ENCODE measurements at places on chromosomes 2 and 18.

- no peak for DNase-seq
Measured at GRCh38 chr2:30181176-30181575, 34.4 kb downstream of the YPEL5 start.

GRCh38 chr2:25228848-25229278 is 60.5 kb upstream of the POMC start:
- peak; percentile 46 for DNase-seq

GRCh38 chr18:50466634-50467033 is 91.8 kb downstream of the SKA1 start:
- DNase-seq: no peak

DNA sequence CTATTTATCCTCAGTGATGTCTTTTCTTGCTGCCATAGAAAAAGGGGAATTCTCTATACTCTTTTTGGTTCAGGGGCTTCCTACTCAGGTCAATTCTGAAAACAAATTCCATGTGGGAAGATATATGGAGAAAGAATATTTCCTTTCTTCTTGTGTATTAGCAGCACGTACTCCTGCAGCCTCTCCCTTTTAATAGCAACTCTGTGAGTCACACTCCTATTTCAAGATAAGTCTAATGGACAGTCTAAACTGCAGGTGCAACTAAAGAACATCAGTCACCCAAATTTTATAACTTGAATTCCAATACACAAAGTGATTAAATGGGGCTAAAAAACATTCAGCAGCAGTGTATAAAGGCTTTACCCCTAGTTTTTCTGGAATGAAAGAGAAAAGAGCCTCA is 942.2 kb downstream of the CNTNAP5 start:
- DNase-seq: no peak

DNA sequence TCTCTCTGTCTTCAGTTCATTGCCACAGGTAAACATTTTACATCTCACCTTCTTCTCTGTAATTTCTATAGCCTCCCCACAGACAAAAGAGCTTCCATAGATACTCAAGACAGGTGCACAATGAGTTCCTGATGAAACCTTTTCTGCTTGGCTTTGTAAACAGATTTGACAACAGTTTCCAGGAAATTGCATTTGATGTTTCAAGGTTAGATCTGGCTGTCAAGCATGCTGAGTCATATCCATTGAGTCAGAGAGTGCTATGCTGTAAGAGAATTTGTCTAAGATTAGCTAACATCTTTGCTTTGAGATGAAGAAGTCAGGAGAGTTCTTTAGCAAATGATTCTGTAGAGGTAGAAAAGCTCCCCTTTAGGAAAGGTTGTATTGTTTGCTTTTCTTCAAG is 40.6 kb upstream of the MAP2 start:
- DNase-seq: no peak

GRCh38 chr2:174108579-174108978 is 139.8 kb downstream of the OLA1 start:
- no peak for DNase-seq

GRCh38 chr2:181126311-181126868 is 146.0 kb downstream of the UBE2E3 start:
- DNase-seq: no peak

DNA sequence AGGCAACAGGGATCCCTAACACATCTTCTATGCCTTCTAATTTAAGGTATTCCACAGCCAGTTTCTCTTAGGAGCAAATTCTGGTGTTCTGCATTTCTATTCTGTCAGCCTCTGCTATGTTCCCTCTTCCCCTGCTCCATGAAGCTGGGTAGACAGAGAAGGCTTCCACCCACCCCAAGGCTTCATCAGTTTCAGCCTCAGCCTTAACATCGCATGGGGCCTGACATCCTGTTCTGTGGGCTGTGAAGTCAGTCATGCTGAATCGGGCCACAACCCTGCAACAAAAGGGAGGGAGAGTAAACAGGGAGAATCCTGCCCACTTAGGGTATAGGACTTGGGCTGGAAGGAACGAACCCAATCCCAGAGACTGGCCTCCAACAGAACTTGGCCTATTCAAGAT is 70.6 kb upstream of the PPM1B start:
- DNase-seq: no peak

DNA sequence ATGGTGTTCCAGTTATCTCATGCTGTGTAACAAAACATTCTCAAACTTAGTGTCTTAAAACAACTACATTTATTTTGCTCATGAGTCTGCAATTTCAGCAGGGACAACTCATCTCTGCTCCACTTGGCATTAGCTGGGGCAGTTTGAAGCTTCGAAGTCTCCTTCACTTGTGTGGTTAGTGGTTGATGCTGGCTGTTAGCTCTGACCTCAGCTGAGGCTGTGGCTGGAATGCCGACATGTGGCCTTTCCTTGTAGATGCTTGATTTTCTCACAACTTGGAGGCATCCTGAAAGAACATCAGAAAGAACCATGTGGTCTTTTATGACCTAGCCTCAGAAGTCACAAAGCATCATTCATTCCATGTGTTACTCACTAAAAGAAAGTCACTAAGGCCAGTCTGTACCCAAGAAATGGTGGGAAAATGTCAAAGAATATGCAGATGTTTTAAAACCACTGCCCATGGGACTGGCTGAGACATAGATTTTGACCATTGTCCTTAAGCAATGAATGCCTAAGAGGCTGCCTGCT is 3.8 kb upstream of the TMSB10 start:
- no peak for DNase-seq

GRCh38 chr2:216406826-216407225 is 5.5 kb upstream of the SMARCAL1 start:
- no peak for DNase-seq

DNA sequence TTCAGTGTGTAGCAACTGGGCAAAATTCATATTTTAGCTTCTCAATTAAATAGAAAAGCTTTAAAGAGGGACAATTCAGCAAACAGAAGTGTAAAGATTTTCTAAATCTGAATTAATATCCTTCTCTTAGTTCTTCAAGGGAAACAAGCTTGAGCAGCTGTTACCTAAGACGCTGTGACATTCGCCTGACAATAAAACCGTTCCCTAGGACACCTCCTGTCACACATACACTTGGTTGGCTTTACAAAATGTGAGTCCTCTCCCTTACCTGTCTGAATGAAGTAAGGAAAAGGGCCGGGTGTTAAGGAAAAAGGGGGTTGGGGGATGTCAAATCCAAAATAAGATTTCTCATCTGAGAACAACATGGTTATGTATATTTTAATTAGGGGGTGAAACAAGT is 2.1 kb downstream of the SERTAD2 start:
- DNase-seq: no peak

- DNase-seq: no peak
Measured at GRCh38 chr2:40187054-40187453, 264.8 kb downstream of the SLC8A1 start.

- DNase-seq: no peak
Measured at GRCh38 chr2:33134086-33134771, 187.5 kb downstream of the LTBP1 start.

DNA sequence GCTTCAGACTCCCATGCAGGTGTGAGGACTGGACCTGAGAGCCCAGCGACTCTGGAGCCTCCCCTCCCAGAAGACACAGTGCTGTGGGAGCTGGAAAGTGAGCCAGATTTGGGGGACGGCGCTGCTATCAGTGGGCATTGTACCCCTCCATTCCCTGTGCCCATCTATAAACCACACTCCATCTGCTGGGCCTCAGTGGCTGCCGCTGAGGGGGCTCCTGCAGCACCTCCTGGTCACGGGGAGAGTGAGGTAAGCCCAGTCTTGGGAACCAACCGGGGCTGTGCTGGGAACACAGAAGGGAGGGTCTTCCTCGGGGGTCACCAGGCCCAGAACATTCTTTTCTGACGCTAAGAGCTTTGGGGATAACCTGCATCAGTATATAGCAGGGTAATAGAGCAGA is 9.5 kb downstream of the PSD4 start:
- no peak for DNase-seq

GRCh38 chr2:141959016-141959415 is 171.8 kb downstream of the LRP1B start:
- no peak for DNase-seq

DNA sequence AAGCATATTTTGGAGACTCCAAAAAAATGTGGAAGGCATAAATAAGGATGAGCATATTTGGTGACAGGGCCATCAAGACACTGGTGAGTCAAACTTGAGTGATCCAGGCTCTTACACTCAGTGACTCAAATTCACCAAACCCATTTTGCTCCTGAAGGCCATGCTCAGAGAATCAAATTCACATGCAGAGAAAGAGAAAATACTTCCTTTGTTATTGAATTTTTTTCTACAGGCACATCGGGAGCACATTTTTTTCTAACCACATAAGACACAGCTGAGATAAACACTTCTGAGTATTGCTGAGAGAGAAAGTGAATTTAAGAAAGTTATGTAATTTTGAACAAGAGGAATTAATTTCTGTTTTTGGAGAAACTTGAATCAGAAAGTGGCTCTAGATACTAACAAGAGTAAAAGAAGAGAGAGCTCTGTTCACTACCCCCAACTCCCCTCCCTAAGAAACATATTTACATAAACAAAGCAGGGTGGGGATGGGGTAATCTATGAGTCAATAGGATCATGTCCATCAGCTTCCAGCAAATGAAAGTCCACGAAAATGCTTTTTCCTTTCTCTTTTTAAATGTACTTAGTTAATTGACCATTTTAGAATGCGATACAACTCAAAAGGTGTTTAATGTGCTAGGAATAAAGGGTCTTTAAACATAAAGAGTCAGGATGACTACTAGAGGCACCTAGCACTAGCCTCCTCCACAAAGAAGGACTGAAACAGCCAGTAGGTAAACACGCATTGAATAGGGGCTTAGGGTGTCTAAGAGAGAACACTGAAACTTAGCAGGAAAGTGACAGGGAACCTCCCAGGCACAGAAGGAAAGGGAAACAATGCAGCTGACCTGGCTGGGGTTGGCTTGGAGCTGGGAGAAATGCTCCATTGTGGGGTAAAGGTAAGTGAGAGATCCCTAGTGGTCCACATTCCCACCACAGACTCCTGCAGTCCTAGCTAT is 152.3 kb downstream of the KCNE4 start:
- DNase-seq: no peak

- no peak for DNase-seq
Measured at GRCh38 chr2:858646-859045, 92.0 kb upstream of the SNTG2 start.

DNA sequence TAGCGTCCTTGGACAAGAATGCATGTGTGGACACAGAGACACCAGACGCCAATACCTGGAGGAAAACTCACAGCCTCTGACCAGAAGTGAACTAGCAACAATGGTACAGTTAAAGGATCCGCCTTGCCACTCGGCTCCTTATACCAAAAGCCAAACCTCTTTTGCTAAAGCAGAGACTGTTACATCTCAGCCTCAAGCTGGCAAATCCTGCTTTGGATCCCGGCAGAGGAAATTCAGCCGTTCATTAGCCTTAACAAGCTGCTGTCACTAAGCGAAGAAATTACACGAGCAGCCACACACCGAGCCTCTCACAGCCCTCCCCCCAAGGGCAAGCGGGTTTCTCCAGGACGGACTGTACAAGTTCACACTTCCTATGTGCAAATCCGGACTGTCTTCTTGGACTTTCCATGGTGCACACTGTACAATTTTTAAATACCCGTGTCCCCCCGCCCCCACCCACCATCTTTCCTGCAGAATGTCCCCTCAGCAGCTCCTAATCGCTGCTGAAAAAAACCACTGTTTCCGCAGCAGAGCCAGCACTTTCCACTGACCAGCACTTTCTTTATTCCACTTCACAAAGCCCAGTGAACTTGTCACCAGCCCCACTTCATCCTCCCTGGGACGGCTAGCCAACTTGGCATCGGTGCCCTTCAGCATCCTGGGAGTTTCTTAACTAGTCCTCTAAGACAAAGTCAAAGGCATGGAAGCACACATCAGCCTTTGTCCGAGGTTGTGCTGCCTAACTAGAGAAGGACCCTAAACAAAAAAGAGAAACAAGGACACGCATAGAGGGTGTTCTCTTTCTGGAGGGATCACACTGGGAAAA is 1.5 kb downstream of the KLF7 start:
- DNase-seq: peak; percentile 34

DNA sequence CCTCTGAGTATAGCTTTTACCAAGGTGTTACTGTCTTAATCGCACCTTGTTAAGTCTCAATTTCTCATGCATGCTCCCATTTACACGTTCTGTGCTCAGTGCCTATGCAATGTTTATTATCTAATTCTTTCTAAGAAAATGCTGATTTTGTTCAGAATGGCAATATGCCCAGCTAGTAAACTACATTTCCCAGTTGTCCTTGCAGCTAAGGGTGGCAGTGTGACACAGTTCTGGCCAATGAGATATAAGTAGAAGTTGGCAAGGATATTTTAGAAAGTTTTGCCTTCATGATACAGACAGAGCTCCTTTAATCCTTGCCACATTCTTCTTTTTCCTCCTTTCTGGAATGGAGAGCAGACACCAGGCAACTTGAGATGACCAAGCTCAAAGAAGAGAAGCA is 45.3 kb downstream of the POLE4 start:
- DNase-seq: no peak

GRCh38 chr18:48541026-48541746 is 2.4 kb downstream of the CTIF start:
- peak; percentile 8 for DNase-seq

DNA sequence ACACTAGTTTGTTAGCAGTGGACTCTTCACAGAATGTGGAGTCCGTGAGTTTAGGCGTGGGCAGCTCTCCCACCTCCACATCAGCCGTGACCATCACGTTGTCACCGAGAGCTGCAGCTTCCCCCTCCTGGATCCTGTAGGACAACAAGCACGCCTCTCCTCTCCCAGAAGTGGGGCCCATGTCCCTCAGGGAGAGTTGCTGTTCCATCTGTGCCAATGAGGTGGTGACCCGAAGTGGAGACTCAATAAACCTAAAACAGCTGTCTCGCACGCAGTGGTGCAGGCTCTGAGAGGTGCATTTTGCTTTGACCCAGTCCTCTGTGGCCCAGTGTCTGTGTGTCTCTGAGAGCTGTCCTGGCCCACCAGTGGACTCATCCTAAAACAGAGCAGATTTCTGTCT is 456.5 kb upstream of the SOX11 start:
- DNase-seq: no peak

DNA sequence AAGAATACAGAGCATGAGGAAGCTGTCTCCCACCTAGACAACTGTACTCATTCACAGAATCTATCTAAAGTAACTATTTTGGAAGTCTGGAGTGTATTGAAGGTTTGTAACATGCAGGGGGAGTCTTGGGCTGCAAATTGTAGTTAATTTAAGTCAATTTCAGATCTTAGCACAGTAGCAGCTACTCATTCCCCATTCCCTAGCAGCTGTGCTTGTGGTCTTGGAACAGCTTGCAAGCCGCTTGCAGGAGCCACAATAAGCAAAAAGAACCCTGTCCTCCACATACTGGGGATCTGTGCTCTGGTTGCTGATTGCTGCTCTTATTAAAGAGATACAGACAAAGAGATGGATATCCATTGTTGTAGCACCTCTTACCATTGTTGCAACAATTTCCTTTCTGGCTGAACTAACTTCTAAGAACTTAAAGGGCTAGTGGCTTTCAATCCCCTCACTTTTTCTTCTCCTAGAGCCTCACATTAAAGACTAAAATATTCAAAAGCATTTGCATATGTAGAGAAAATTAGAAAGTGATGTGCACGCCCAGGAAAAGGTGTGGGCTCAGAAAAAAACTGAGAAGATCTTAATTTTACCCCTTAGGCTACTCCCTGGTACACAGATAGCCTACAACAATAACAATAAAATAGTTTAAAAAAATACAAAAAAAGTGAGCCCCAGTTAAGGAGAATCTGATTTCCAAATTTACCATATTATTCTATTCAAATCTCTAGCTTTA is 1775.1 kb upstream of the PIK3C3 start:
- DNase-seq: no peak

GRCh38 chr18:8952174-8952573 is 150.3 kb upstream of the NDUFV2 start:
- no peak for DNase-seq
